ENCODE measurements at places on chromosomes 16 and 17.

- DNase-seq: no peak
These were observed 5.5 kb upstream of the MAF start for GRCh38 chr16:79605999-79606398.

- DNase-seq: peak; percentile 51
These were observed 33.7 kb upstream of the TNRC6C start for GRCh38 chr17:77924757-77925336.

DNA sequence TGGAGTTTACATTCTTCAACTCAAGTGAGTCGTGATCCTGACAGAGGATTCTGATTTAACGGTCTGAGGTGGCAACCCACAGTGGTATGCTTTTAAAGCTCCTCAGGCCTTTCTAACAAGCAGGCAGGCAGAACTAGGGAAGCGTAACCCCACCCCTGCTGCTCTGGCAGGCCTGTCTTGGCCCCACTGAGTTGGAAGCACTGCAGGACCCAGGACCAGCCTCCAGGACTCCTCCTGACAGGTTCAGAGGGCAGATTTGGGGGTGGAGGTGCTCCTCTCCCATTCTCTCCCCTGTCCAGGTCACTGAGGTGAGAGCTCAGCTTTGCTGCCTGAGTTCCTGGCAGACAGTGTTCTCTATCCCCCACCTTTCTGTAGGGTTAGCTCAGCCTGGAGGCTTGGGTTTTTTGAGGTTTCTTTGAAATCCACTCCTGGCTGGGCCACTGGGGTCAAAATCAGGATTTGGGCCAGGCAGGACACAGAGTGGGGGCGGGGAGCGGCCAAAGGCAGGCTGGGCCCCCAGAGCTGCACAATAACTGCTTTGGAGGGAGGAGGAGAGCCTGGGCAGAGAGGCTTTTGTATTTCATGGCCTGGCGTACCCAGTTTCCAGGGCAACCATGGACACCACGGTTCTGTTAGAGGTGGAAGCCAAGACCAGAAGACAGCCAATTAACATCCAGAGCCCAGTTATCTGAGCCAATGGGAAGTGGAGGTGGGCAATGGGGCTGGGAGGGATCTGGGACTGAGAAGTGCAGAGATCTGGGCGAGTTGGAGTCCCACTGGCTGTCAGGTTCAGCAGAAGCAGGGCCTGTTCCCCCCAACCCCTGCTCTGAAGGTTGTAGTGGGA, 9.5 kb downstream of the MRPL27 start:
- peak; percentile 56 for DNase-seq

DNA sequence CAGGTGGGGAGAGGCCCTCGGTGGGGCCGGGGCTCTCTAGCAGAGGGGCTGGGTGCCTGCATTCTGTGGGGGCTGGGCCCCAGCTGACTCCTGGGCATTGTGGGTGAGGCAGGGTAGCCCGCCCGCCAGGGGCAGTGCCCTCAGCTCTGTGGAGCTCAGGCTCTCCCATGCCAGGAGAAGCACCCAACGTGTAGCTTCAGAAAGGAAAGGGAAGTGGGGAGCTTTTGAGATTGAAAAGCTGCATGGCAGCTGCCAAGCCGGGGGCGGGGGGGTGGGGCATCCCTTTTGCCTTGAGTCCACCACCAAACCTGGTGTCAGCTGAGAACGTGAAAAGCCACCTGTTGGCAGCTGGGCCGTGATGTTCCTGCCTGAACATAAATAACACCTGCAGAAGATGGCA, 192.1 kb upstream of the CIBAR2 start:
- DNase-seq: no peak

- DNase-seq: no peak
These were observed 69.9 kb upstream of the MSI2 start for GRCh38 chr17:57186226-57187019.

DNA sequence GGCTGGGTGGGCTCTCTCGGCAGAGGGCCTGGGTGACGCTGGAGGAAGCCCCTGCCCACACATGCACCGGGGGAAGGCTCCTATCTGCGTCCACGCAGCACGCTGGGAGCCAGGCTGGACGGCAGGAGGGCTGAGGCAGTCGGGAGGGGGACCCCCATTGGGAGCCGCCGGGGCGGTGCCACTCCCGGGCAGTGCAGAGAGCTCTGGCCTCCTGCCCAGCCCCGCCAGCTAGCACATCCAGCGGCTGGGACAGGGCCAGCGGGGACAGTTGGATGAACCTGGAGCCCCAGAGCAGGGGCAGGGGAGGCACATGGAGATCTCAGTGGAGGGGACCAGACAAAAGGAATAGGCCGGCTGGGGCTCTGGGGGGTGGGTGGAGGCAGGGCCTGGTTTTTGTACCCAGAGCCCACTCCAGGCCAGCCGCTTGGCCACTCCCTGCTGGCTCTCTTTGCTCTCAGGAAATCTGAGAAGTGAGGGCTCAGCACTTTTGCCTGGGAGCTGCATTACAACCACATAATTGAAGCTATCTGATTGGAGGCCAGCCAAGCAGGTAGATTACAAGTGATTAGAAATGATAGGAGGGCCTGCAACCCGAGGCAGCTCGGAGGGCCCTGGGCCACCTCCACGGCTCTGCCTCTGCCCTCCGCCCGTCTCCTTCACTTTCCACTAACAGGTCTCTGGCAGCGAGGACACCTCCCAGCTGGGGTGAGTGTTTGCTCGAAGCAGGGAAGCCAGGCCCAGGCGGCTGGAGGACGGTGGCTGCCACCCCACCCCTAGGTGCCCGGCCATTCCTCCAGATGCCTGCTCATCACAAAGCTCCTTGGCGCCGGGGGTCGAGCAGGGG, 40.1 kb downstream of the ENGASE start:
- DNase-seq: peak; percentile 11

DNA sequence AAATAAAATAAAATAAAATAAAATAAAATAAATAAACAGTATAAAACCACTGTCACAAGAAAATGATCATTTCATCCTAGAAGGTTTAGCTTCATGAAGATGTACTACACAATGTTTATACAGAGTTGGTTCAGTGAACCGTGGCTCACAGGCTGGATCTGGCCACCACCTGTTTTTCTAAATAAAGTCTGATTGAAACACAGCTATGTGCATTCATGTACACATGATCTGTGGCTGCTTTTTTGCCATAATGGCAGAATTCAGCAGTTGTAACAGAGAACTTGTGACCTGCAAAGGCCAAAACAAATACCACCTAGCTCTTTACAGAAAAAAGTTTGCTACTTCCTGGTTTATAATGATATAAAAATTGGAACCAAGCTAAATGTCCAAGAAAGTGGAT, 12.6 kb upstream of the RPRML start:
- DNase-seq: no peak

GRCh38 chr17:7253082-7253481, 1.1 kb downstream of the ELP5 start:
- DNase-seq: no peak

DNA sequence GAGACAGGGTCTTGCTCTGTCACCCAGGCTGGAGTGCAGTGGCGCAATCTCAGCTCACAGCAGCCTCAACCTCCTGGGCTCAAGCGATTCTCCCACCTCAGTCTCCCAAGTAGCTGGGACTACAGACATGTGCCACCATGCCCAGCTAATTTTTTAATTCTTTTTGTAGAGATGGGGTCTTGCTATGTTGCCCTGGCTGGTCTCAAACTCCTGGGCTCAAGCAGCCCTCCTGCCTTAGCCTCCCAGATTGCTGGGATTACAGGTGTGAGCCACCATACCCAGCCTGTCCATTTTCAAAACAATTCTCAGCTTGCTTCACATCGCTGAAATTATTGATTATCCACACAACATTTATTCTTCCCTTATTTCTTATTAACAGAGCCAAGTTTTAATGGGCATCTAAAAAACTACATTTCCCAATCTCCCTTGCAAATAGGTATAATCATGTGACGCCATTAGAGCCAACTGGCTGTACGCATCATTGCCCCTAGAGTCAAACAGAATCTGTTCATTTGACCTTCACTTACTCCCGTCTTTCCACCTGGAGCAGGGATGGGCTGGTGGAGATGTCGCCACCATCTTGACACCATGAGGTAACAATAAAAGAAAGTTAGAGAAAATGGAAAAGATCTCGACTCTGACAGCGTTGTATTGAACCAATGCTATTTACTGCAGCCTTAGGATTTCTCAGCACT, 148.0 kb upstream of the FOXF1 start:
- no peak for DNase-seq

DNA sequence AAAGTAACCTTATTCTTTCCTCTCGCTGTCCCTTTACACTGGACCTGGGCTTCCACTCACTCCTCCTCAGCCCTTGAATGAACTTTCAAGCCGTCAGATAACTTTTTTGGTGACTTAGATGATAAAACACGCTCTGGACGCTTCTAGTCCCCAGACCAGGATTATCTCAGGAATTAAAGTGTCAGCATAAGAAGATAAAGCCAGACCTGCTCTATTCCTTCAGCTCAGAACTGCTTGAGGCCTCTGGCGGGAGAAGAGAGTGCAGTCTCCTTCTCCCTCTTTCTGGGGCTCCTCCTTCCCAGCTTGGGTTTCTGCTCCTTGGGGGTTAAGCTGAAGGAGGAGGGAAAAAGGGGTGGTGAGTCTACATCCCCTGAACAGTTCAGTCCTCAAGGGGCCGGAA, 6.6 kb downstream of the LPO start:
- no peak for DNase-seq

DNA sequence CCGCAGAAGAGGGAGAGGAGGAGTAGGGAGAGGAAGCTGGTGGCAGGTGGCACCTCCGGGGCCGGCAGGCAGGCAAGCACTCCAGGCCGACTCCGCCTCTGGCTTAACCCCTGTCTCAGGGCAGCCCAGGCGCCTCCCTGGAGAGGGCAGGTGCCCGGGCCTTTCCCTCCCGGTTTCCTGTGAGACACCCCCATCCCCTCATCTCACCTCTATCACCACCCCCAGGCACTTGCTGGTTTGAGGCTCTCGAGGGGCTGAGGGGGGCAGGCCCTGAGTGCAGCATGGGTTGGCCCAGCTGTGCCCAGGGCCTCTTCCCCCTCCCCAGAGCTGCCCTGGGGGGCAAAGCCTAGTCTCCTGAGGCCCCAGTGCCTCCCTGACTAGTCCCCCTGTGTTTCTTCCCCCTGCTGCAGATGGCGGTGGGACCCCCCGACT, 6.0 kb downstream of the DOC2A start:
- no peak for DNase-seq

DNA sequence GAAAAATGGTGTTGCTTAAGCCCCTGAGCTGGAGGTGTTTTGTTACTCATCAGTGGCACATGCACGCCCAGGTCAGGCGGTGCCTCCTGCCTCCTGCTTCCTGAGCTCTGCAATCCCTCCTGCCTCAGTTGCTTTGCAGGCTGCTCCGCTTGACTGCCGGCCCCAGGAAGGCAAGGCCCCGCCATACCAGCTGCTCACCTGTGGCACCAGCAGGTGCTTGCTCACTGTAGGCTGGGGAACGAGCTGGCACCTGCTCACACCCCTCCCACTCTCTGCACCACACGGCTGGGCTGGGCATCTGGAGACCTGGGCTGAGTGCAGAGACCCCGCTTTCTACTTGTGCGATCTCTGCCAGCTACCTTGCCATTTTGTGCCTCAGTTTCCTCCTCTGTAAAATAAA, 200.2 kb downstream of the RBFOX3 start:
- no peak for DNase-seq

GRCh38 chr17:74945543-74945942, 9.8 kb downstream of the OTOP3 start:
- DNase-seq: no peak

DNA sequence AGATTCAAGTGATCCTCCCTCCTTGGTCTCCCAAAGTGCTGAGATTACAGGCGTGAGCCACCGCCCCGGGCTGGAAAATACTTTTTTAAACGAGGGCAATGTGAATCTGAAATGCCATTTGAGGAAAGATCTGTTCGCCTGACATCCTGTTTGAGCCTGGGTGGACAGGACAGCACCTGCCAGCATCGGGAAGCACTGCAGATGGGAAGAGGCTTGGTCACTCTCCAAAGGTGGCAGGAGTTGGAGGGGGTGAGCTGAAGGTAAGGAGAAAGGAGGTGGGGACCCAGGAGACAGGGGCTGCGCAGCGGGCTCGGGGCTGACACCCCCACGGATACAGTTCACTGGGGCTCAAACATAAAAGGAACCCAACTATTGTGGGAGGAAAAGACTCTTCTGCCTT, 3.9 kb upstream of the BIRC5 start:
- DNase-seq: no peak

- no peak for DNase-seq
These were observed 20.7 kb downstream of the GNPTG start for GRCh38 chr16:1372292-1372950.

DNA sequence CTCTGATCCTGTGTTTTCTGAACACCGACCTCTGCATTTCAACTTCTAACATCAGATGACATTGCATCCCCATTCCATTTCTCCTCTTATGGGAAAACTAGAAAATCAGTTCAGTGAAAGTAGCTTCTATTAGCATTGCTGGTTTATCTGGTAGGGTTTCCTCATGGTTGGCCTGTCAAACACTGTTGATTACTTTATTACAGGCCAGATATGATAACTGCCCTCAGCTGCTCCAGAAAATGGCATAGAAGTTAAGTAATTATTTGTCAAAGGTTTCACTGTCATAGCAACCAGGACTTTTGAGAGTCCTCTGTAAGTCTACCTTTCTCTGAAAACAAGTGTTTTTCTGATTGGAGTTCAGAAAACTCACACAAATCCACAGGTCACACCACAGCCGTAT, 3.0 kb downstream of the GFOD2 start:
- DNase-seq: no peak

DNA sequence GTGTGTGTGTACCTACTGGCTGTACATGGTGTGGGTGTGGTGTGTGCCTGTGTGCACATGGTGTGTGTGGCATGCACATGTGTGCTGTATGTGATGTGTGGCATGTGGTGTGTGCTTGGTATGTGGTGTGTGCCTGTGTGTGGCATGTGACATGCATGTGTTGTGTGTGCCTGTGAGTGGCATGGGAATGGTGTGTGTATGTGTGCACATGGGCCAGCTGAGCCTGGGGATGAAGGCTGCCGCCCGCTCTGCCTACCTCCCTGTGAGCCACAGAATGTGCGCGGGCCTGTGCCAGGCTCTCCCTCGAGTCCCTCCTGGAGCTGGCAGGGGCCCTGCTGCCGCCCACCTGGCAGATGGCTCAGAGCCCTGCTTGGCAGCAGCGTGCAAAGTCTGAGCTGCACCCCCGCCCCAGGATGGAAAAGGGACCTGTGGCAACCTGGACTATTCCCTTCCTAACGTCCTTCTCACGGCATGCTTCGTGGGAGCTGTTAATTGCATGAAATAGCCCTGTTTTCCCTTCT, 9.3 kb downstream of the PRSS27 start:
- no peak for DNase-seq

GRCh38 chr16:14106961-14107360, 35.8 kb downstream of the MRTFB start:
- no peak for DNase-seq

GRCh38 chr16:56967733-56968132, 6.0 kb downstream of the CETP start:
- DNase-seq: no peak

DNA sequence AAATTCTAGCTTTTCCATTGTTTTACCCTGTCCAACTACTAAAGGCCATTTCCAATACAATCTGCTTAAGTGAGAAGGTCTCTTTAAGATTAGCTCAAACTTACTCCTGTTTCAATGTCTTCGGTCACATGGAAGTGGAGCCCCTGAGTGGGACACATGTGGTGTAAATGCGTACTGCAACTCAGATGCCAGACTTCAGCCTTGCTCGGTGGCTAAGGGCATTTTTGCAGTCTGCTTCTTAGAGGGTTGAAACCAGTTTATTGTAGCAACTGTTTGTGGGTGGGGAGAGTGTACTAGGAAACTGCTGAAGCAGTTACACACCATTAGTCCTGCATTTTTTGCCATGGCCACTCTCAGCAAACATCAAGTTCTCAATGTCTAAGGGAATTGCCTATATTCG, 140.6 kb downstream of the PARN start:
- DNase-seq: no peak

Data from hypothalamus (tissue), 51 donors.